ENCODE measurements at places on chromosomes 16 and 17. TPM values are rescaled to one million over a fixed set of nuclear protein-coding genes. Genes with fewer than 3 reads are reported as not detected.
A peak's percentile ranks its signal among the peaks of the same experiment; 100 is the strongest.

TK1 gene
- total RNA-seq = 7.7 TPM

FAM117A gene
- total RNA-seq = 13.9 TPM

FZD2 gene
- 4.3 TPM for total RNA-seq

- no peak for DNase-seq
Measured at GRCh38 chr17:79995696-79996095, 40.0 kb downstream of the TBC1D16 start.

DNA sequence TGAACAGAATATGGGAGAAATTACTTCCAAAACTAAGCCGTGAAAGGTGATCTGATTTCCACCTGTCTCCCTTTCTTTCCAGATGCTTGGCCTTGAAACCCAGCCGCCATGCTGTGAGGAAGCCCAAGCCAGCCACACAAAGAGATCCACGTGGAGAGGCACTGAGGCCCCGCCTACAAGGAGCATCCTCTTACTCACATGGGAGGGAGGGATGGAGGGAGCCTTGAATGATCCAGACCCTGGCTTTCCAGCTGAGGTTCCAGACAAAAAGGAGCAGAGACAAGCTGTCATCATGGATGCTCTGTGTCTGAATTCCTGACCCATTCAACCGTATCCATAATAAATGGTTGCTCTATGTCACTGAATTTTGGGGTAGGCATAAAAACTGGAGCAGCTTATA, 48.9 kb upstream of the HAPSTR1 start:
- no peak for DNase-seq

DNA sequence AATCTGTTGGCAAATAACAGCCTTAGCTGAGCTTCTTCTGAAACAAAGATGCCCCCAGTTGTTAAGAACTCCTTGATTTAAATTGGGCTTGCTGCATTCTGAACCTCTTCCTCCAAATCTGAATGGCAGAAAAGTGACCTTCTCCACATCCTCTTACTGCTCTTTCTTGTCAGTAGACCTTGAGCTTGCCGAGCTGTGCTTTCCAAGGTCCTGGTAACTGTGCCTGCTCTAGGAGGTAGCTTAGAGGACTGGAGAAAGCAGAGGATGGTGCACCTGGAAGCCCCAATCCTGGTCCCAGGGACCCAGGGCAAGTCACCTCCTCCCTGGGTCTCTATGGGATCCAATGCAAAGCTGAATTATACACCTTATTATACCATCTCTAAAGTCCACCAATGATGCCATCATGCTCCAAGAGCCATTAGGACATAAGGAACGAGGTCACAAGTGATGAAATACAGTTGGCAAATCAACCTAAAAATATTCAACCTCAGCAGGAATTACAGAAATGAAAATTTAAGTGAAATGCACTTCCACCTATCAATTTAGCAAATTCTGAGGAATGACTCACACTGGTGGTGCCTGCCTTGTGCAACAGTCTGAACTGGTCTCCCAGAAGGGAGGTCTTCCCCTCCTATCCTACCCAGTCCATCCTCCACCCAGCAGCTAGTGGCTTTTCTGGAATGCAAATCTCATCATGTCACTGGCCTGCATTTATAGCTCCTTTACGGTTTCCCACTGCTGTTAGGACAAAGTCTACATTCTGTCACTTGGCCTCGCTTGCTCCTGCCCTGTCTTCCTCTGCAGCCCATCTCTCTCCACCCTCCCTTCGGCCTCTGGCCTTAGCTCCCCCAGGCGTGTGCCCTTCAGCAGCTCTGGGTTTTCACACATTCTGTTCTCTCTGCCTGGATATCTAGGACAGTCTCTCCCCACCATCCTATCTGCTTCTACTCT, 36.6 kb downstream of the TOM1L2 start:
- DNase-seq = peak; percentile 49

DNA sequence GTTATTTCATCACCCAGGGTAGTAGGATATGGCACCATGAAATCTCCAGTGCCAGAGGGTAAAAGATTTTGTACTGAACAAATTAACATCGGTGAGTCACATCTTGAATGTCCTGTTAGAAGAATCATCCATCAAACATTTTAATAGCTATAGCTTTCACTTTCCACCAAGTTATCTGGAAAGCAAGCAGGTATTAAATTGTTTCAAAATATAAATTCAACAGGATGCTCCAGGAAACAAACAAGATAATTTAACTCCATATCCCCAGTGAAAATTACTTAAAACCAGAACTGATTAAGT, 2.4 kb downstream of the VEZF1 start:
- DNase-seq = no peak

DNA sequence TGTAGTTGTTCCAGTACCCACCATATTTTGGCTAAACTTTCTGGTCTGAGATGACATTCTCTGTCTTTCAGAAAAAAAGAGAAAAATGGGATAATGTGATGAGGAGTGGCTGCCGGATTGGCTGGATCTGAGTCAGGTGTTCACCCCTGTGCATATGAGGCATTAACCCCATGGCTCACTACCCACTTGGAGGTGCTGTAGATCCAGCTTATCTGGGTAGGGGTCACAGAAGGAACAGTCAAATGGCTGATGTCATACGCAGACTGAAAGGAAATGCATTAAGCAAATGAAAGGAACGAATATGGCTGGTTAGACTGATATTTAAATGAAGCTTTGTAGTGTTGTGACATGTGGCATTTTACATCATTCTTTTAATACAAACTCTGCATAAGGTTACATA, 17.3 kb downstream of the MAP2K6 start:
- DNase-seq = no peak

- DNase-seq = no peak
Measured at GRCh38 chr16:88491560-88492310, 38.7 kb downstream of the ZFPM1 start.

- DNase-seq = no peak
Measured at GRCh38 chr17:58693208-58693607, 806 bp downstream of the RAD51C start.

DNA sequence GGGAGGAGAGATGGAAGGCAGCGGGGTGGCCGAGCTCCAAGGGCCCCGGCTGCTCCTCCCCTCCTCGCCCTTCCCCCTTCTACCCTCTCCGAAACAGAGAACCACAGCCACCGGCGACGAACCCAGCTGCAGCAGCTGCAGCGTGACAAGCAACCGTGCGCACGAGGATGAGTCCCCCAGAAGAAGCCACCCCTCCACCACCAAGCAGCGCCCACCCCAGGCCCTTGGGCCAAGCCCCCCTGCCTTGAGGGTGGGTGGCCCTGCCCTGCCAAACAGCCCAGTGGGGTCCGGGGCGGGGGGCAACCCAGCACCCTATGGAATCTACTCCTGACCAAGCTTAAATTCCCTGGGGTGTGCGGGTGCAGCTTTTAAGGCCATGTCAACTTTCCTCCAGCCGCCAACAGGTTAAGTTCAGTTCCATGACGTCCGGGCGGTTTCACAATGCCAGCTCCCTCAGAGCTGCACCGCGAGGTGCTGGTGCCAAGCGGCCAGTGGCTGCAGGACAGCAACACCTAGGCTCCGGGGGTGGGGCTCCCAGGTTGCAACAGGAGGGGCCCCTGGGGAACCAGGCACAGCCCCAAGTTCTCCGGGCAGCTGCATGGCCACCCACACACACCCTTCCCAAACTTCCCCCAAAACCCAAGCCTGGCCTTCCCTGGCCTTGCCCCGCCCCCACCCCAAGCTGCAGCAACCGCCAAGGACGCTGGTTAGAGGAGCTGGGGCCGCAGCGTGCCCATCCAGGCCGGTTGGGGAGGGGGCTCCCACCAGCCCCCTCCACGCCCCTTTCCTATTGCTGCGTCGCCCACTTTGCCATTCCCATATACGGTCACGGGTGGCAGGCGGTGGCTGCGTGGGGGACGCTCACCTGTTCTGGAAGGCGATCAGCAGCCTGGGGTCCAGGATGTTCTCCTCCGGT, 2.0 kb downstream of the CBX4 start:
- peak; percentile 83 for DNase-seq

- DNase-seq = no peak
Measured at GRCh38 chr16:50498431-50499155, 49.6 kb upstream of the NKD1 start.

GRCh38 chr17:41695954-41696757, 7.5 kb downstream of the EIF1 start:
- peak; percentile 61 for DNase-seq
